ENCODE measurements at places on chromosomes 2 and 18. TPM values are rescaled to one million over a fixed set of nuclear protein-coding genes. Genes with fewer than 3 reads are reported as not detected.

REG3A gene
- not detected for total RNA-seq

STARD6 gene
- not detected for total RNA-seq

CPLX4 gene
- not detected for total RNA-seq

TBR1 gene
- total RNA-seq: not detected

TUBA3E gene
- not detected for total RNA-seq

NEURL3 gene
- total RNA-seq: not detected

LYPD6 gene
- total RNA-seq: not detected

TUBB6 gene
- 2.8 TPM for total RNA-seq

MROH2A gene
- total RNA-seq: not detected

KCNK3 gene
- total RNA-seq: not detected

UGT1A4 gene
- total RNA-seq: not detected

COL6A3 gene
- 0.29 TPM for total RNA-seq

CNTNAP5 gene
- not detected for total RNA-seq

CYS1 gene
- total RNA-seq: not detected

SCN9A gene
- 0.39 TPM for total RNA-seq

GPAT2 gene
- 6.0 TPM for total RNA-seq

ZNF892 gene
- total RNA-seq: 3.2 TPM

ALPP gene
- not detected for total RNA-seq

KRTCAP3 gene
- total RNA-seq: 8.4 TPM

AKAIN1 gene
- not detected for total RNA-seq

SERPINB8 gene
- total RNA-seq: 12.9 TPM

COLEC12 gene
- not detected for total RNA-seq

MAP4K3 gene
- 25.9 TPM for total RNA-seq

SRD5A2 gene
- total RNA-seq: not detected

FAP gene
- not detected for total RNA-seq

CCL20 gene
- not detected for total RNA-seq

AGXT gene
- total RNA-seq: not detected

EGR4 gene
- 1.1 TPM for total RNA-seq

INHBB gene
- total RNA-seq: 0.10 TPM

LYPD6B gene
- not detected for total RNA-seq
